ENCODE measurements at places on chromosomes 2 and 18.

DNA sequence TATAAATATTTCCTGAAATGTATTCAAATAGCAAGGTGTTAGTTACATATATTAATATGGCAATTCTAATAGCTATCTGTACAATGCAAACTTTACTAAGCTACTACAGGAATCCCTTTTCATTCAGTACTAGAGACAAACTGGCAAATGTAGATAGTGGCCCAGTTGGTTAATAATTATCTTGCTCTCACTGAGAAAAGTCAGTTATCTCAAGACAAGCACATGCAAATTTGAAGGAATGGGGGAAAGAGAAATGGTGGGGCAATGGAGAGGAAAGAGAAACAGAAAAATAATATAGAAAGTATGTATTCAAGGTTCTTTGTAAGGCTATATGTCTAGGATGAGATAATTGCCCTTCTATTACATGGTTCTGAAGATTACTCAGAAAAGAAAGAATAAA lies 280.0 kb downstream of the FIGN start:
- no peak for DNase-seq

DNA sequence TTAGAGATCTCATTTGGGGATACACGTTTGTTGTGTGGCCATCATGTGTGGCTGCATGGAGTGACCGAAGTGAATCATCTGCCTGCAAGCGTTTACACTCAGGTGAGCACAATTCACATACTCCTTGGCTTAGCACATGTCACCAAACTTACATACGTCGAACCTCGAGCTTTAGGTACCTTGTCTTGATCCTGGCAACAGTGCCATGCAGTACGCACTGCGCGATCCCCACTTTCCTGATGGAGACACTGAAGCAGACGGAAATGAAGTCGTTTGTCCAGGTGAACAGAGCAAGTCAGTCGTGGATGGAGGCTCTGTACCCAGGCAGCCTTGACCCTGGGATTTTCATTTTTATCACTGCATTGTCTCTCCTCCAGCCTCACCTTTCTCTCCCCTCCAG lies 32.3 kb downstream of the KLHL29 start:
- DNase-seq = no peak

GRCh38 chr2:119837350-119837749 lies 77.6 kb downstream of the PTPN4 start:
- DNase-seq = no peak

DNA sequence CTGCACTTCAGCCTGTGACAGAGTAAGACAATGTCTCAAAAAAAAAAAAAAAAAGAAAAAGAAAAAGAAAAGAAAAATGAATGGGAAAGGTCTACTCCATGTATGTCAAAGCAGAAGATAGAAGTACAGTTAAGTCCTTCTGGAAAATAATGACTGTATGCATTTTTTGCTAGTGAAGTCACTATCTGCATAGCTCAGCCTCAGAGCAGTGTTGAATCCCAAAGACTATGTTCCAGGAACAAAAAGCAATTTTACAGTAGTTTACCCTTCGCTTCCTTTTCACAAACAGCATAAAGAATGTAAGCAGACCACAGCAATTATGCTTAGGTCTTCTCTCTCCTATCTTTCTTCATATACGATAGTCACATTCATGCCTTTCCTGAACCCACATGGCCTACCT lies 497.4 kb downstream of the CMPK2 start:
- no peak for DNase-seq

DNA sequence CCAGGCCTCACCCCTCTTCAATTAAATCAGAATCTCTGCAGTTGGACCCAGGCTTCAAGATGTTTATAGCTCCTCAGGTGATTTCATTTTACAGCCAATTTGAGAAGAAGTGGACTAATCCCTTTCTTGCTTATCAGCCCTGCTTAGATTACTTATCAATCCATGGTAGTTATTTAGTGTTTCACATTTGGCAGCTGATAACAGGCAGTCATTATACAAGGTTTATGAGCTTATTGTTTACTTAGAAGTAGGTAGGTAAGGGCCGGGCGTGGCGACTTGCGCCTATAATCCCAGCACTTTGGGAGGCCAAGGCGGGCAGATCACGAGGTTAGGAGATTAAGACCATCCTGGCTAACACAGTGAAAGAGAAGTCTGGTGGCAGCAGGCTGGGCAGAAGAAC lies 237.5 kb downstream of the CTNNA2 start:
- no peak for DNase-seq

Data from cortex of kidney (tissue), 1 donor.